ENCODE measurements at places on chromosomes 6 and 20. TPM values are rescaled to one million over a fixed set of nuclear protein-coding genes. Genes with fewer than 3 reads are reported as not detected.

GJE1 gene
- not detected for polyA plus RNA-seq

PARD6B gene
- 19.1 TPM for polyA plus RNA-seq

DEFB132 gene
- 0.10 TPM for polyA plus RNA-seq

CDSN gene
- not detected for polyA plus RNA-seq

EFCAB8 gene
- 0.13 TPM for polyA plus RNA-seq

ARG1 gene
- polyA plus RNA-seq: 0.87 TPM

Data from left renal cortex interstitium (tissue), 4 donors.